ENCODE measurements at places on chromosomes 3 and 15.
A peak's percentile ranks its signal among the peaks of the same experiment; 100 is the strongest.

DNA sequence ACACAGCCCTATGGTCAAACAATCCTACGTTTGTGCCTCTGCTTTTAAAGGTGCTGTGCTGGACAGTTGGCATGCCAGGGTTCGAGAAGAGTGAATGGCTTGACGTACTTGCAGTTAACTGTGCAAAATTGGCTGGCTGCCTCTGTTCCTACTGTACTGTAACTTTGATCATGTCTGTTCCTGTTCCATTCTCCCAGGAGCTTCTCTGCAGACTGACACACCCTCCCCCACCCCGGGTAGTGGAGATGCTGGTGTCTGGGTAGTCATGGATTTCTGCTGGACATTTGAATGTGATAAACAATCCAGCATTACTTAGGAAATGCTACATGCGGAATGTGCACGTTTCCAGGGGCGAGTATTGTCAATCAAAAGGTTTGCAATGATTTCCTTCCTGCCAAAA, 6.5 kb upstream of the VILL start:
- no peak for DNase-seq

DNA sequence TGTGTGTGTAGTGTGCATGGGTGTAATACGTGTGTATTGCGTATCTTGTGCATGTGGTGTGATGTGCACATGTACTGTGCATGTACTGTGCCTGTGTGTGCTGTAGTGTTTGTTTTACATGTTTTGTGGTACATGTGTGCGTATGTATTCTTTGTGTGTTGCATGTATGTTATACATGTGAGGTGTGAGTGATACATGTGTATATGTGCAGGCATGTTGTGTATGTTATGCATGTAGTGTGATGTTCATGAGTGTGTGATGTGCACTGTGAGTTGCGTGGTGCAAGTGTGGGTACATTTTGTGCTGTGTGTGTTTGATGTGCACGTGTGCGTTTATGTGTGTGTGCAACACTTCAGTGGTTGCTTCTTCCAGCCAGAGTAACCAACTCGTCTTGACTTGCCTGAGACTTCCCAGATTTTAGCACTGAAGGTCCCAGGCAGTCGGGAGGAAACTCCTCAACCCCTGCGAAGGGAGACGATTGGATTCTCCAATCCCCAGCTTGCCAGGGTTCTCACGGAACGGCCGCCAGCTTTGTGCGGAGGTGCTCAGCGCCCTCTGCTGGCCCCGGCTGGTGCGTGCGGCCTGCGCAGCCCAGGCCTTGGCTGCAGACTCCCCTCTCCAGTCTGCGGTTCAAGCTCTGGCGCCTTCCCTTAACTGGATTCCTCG, 3.6 kb downstream of the GALNT15 start:
- DNase-seq, result peak; percentile 73

DNA sequence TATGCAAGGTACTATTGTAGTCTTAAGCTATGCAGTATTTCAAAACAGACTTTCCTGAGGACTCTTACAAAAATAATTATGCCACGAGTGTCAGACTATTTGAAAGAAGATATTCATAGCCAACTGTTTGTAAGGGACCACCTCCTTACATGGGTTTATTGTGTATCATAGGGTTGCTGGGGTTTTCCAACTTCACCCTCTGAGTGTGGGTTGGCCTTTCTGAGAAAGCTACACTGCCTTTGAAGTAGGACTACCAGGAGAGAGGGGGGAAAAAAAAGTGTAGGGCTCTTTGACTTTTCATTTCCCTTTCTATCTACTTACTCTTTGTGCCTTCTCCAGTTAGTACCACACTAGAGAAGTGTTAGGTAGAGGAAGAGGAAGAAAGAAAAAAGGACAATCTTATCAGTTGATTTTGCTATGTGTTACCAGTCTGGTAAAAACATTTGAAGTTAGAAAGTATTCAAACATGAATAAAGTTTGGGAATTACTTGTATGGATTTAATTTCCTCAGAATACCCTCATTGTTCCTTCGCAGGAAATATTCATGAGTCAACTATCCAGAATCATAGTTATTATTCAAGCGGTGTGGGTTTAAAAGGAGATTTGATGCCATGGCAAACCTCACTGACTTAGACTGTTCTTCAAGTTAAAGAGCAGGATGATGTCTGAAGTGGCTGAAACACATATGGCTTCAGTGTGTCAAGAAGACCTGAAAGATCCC, 329.3 kb upstream of the THBS1 start:
- DNase-seq, result no peak

GRCh38 chr15:54681584-54681983, 515.2 kb downstream of the RSL24D1 start:
- no peak for DNase-seq

DNA sequence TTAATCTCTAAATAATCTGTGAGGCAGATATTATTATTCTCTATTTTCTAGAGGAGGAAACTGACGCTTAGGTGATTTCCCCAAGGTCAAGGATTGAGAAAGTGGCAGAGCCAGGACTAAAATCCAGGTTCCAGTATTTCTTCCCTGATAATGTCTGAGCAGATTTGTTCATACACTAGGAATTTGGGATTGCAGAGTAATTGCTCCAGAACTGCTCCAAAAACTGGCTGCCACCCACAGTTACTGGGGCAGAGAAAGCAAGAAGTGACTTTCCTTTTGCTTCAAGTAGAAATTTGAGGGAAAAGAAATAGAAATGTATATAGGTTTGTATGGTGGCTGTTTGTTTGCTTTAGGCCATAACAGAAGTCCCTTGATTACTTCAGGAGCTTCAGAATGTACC, 60.6 kb downstream of the SLC12A8 start:
- no peak for DNase-seq
